ENCODE measurements at places on chromosomes 3 and 15. TPM values are rescaled to one million over a fixed set of nuclear protein-coding genes. Genes with fewer than 3 reads are reported as not detected.

DNA sequence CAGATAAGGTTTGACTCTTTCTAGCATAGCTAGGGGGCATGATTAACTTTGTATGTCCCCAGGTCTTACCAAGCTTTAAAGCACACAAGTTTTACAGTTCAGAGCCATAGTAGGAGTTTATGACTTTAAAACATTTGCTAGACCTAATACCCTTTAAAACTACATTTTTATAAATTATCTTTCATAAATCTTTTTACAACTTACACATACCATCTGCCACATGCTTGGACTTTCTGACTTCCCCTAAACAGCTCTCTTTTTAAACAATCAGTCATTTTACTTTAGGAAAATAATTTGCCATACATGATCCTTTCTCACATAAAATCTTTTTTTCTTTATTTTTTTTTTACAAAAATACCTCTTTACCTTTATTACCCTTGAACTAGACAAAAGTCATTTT lies 735.3 kb upstream of the CADM2 start:
- no peak for DNase-seq

GRCh38 chr15:41605566-41605965 lies 46.6 kb downstream of the TYRO3 start:
- no peak for DNase-seq

GRCh38 chr3:101072300-101072699 lies 79.1 kb upstream of the ABI3BP start:
- no peak for DNase-seq

GRCh38 chr3:128289534-128289933 lies 136.3 kb downstream of the EEFSEC start:
- no peak for DNase-seq

DNA sequence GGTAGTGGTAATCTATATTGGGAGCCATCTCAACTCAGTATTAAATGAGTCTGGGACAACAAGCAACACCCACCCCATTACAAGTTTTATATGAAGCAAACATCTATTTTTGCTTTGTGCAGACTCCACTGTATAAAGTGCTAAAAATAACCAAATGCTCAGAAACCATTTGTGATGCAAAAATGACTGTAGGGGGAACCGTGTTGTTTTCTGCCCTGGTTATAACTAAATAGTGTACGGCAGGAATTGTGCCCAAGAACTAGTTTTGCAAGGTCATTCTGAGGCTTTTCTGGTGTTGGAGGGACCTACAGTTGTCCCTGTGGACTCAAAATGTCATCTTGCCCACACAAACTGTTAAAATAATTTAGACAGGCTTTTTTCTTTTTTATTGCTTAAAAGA lies 88.3 kb downstream of the ITPR1 start:
- DNase-seq: no peak

DNA sequence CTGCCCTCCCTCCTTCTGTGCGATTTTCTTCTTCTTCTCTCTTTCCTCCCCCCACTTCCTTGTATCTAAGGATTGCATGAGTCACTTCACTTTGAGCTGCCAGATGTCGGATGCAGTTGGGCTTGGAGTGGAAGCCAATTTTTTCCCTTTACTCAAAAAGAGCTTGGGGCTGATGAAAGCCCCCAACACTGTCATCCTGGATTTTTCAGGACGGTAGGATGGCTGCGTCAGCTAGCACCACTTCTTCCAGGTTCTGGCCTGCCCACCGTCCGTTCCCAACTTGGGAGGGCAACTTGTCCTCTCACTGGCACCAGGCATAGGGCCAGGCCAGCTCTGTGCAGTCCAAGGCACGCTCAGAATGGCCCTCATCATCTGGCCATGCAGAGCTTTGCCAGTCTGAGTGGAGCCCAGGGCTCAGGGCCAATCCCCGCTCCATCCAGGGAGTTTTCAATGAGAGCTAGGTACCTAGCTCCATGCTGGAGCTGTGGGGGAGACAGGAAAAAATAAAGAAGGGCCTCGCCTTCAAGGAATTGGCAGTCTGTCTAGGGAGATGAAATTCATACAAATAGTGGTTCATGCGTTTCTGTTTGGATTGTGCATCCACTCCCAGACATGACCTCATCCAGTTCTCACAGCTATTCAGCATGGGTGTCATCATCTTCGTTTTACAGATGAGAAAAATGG lies 47.7 kb upstream of the INSYN1 start:
- DNase-seq: no peak

DNA sequence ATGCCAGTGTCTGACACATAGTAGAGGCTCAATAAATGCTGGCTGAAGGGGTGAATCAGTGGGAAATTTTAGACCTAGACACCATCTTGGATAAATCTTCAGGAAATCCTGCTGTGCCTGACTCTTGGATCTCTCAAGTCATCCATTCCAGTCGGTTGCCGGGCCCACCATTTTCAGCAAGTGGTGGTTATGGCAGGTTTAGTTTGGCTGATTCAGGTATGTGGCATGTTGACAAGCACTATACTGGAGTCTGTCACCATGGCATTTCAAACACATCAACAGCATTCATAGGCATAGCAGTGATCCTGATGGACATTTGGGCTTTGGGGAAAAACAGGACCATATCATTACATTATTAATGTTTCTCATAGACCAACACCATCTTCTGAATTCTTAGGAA lies 25.7 kb upstream of the APH1B start:
- no peak for DNase-seq

- DNase-seq: no peak
Observed at GRCh38 chr3:107323723-107324122, 53.5 kb upstream of the CCDC54 start.

DNA sequence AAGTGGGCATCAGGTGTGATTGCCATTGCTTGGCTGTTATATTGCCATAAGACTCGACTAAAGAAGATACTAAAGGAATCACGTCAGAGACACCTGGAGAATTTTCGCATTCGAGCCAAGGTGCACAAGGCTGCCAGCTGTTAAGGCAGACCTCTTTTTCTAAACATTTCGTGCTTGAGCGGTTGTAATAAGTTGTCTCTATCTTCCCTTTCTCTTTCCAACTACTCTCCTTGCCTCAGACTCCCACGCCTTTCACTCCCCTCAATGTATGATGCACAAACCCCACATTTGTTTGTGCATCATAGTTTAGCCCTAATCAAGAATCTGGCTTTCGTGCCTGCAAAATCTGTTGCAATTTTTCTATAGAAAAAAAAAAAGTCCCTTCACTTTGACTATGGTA lies 118.0 kb downstream of the IQCH start:
- no peak for DNase-seq

- DNase-seq: no peak
Observed at GRCh38 chr3:182729903-182730674, 63.2 kb upstream of the ATP11B start.

GRCh38 chr3:45618081-45618509 lies 23.5 kb downstream of the LIMD1 start:
- no peak for DNase-seq

- DNase-seq: no peak
Observed at GRCh38 chr15:89089316-89090230, 1.3 kb downstream of the ABHD2 start.

DNA sequence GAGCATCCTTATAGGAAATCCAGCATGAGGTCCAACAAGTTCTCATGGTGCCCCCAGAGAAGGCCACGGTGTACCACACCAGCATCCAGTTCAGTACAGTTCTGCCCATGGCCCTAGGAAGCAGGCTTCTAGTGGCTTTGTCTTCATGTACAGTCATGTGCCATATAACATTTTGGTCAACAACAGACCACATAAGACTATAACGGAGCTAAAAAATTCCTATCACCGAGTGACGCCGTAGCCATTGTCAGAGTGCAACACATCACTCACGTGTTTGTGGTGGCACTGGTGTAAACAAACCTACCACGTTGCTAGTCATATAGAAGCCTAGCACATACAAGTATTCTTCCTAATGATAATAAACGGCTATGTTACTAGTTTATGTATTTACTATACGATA lies 209.0 kb downstream of the ARRDC4 start:
- no peak for DNase-seq

DNA sequence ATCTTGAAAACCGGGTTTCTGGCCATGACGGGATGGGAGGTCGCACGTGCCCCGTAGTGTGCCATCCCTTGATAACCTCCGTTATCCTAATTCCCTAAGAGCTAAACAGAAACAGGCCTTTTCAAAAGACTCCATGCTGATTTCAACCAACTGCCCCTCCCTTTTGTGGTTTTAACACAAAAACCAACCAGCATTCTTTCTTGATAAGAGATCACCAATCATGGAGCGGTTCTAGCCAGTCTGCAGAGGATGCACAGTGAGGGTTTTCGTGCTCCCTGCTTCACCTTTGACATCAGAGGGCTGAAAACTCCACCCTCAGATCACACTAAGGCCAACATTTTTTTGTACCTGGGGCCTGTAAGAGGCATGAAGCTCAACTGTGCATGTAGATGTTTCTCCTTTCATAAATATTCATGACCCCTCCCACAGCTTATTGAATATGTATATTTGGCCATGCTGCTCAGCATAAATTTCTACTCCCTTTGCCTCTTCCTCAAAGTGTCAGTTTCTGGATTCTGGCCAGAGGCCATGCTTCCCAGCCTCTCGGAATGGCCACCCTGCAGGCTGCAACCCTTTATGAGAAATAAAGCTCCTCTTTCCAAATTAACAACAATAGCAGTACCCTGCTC lies 41.3 kb downstream of the FAM3D start:
- no peak for DNase-seq

- no peak for DNase-seq
Observed at GRCh38 chr3:128506754-128507153, 13.8 kb upstream of the GATA2 start.

- DNase-seq: no peak
Observed at GRCh38 chr3:169591983-169592644, 71.4 kb downstream of the MECOM start.

- DNase-seq: no peak
Observed at GRCh38 chr15:70170096-70170699, 72.5 kb upstream of the TLE3 start.

GRCh38 chr3:61649381-61650170 lies 88.2 kb downstream of the PTPRG start:
- no peak for DNase-seq

- DNase-seq: no peak
Observed at GRCh38 chr15:51938286-51938685, 33.3 kb downstream of the LEO1 start.

GRCh38 chr15:71508081-71508682 lies 302.2 kb upstream of the NR2E3 start:
- no peak for DNase-seq

GRCh38 chr3:107962946-107963345 lies 127.9 kb downstream of the CD47 start:
- DNase-seq: no peak

DNA sequence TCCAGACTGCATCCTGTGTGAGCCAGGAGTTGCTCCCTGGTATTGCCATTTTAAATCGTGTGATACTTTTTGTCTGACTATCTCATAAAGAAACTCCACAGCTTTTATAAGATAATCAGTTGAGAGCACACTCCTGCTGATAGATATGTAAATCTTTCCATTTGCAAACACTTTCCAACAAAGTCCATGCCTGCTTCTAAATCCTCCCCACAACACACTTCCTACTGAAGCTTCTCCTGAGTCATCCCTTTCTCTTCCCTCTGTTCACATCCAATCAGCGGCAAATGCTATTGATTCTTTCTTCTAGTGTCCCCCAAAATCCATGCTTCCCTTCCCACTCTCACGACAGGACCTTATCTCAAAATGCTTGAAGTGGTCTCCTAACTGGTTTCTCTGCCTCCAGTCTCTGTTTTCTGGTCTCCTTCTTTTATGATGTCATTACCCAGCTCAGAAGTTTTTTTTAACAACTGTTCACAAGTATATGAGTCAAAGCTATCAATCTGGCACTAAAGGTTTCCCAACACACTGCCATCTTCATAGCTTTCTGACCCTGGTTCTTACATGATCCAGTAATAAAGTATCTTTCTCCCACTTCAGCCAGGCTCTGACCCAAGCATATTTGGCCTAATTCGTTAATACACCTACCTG lies 4.5 kb upstream of the WWTR1 start:
- no peak for DNase-seq

- no peak for DNase-seq
Observed at GRCh38 chr3:9675736-9676290, 26.5 kb downstream of the MTMR14 start.

GRCh38 chr15:101088788-101089578 lies 162.9 kb downstream of the CHSY1 start:
- peak; percentile 49 for DNase-seq

DNA sequence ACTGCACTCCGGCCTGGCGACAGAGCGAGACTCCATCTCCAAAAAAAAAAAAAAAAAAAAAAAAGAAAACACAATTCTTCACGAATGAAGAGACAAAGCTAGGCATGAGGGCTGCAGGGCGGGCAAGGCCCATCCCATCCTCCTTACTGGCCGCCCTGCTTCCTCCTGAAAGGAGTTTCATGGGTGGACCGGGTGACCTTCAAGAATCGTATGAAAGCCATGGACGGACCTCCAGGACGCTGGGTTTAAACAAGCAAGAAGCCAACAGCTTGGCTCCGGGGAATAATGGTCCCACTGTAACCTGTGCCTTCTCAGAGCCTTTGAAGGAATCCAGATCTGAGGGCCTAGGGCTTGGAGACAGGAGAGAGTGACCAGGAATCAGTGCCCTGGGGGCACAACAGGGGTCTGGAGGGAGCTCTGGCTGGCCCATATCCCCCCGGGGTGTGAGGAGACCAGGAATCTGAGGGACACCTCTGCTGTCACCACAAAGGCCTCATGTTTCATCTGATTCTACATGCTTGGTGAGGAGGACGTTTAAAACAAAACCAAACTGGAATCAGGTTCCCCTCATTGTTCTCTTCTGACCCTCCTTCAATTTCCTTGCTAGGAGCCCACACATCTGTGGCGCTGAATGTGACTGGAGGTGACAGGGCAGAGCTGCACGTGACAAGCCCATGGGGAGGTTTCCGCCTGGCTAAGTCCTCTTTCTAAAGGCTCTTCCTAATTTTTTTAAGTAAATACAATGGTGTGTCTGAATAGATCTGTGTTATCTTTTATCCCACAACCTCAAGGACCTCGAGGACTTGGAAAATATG lies 46.1 kb downstream of the WHAMM start:
- DNase-seq: no peak

GRCh38 chr3:178522200-178523052 lies 13.8 kb upstream of the KCNMB2 start:
- no peak for DNase-seq

The NLGN1 gene
- not detected for total RNA-seq

The CCDC9B gene
- 2.2 TPM for total RNA-seq

The CFAP20DC gene
- not detected for total RNA-seq

The GPR62 gene
- not detected for total RNA-seq

The CTXN2 gene
- total RNA-seq: not detected

The GNB4 gene
- 1.1 TPM for total RNA-seq

The COL8A1 gene
- total RNA-seq: 0.15 TPM
